ENCODE measurements at places on chromosomes 6 and 20. TPM values are rescaled to one million over a fixed set of nuclear protein-coding genes. Genes with fewer than 3 reads are reported as not detected.

- DNase-seq = no peak
Measured at GRCh38 chr20:57847104-57847503, 137.3 kb upstream of the PMEPA1 start.

Gene COL12A1
- total RNA-seq = not detected

Gene SLA2
- total RNA-seq = 60.3 TPM

Gene MAFB
- total RNA-seq = 0.62 TPM

Measured in CD8-positive, alpha-beta T cell (primary cell).